LoVo (cell line): ENCODE measurements at places on chromosomes 5 and 9.

- DNase-seq: no peak
Measured at GRCh38 chr9:3080951-3081350, 237.1 kb upstream of the PUM3 start.

DNA sequence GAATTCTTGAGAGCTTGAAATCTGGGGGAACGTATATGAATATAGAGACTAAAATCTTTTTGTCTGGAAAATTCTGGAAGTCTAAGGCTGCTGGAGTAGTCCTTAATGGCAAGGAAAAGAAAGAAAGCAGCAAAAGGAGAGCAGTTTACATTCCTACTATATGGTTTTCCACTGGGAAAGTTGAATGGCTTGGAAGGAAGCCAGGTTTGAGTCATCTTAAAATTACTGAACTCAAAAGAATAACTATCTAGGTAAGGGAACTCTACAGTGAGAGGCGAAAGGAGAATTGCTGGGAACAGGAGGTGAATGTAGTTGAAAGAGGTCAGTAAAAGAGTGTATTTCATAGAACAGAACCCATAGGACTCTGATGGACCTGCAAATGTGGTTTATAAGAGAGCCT is 258.1 kb upstream of the EDIL3 start:
- no peak for DNase-seq

DNA sequence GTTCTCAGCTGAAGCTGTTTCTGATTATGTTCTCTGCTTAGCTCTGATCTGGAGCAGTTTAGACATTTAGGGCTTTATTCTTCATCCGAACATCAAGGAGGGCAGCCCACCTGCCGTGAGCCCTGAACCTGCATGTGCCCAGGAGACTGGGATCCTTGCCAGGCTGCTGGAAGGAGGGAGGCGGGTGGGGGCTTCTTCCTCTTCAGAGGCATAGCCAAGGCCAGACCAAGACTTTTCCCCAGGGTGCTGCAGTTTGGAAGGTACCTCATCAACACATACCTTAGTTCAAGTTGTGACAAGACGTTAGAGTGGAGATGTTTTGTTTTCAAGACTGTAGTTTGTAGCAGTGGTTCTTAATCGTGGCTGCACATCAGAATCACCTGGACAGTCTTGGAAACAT is 64.9 kb downstream of the RALGPS1 start:
- no peak for DNase-seq

DNA sequence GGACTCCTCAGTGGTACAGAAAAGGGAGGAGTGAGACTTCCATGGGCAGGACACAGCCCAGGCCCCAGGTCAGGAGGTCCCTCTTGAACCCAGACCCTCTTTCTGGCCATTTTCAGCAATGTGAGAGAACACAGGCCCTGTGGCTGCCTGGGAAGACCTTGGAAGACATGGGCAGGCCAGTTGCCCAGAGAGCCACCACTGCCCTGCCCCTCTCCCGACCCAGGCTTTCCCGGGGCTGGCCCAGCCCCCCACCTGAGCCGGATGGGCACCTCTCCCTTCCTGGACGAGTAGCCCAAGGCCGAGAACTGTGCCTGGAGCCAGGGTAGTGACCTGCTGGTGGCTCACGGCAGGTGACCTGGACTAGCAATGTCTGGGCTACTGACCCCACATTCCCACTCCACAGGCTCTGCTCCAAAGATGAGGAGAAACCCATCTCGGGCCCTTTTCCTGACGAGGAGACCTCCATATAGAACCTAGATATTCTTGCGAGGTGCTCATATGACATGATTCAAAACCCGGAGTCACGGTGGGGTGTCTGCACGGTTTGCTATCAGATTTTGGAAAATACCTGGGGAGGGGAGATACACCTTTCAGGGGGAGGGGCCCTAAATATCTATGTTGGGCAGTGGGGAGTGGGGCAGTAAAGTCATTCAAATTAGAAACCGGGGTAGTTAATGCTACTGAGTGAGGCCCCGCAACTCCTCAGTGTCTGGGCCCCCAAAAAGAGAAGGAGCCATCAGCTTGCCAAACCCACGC is 59.4 kb downstream of the ZNF354C start:
- no peak for DNase-seq

DNA sequence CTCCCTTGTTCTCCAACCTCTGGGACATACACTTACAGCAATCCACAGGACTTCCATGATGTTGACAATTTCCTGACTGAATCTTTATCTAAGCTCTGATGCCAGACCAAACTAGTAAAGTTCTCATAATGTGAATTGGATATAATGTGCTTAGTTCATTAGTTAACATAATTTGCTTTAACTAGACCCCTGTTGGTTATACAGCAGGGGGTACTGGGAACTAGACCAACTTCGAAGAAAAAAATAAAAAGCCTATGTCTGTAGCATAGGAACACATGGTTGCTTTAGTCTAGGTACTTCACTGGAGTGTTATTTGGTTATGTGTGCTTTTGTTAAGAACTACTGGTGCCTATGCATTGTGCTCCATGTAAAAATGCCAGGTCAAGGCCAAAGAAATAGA is 173.8 kb downstream of the ADAMTS6 start:
- no peak for DNase-seq

DNA sequence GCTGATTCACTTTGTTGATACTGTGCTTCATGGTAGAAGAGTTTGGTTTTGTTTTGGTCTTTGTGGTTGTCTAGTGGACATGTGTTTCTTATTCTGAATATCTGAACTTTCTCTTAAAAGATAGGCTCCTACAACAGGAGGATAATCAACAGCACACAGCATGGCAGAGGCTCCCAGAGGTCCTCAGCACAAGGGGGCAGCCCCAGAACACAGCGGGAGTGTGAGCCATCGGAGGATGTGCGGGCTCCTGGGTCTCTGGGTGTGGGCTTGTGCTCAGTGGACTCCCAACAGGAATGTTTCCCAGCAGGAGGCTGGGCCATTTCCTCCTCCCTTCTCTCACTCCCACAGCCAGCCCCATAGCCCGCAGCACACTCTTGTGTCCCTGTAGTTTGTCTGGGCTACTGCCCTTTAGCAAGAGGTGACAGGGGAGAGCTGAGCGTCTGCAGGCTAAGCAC is 164.3 kb upstream of the OTULINL start:
- DNase-seq: no peak

- DNase-seq: no peak
Measured at GRCh38 chr9:93708289-93708986, 132.1 kb downstream of the PHF2 start.

DNA sequence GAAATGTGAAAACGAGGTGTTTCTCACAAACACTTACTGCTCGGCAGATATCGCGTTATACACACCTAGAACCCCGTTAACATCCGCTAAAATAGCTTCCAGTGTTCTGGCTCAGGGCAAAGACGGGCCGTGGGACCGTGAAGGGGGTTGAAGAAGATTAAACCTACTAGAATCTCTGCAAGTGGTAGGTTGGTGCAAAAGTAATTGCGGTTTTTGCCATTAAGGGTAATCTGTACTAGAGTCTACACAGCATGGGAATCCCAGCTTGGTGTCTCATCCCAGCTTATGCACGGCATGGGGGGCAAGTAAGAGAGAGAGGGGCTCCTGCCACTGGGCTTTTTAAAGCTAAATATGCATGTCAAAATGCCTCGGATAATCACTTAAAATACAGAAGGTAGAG is 43.9 kb downstream of the HRH2 start:
- no peak for DNase-seq

GRCh38 chr5:87113861-87114260 is 153.8 kb upstream of the RASA1 start:
- DNase-seq: no peak

DNA sequence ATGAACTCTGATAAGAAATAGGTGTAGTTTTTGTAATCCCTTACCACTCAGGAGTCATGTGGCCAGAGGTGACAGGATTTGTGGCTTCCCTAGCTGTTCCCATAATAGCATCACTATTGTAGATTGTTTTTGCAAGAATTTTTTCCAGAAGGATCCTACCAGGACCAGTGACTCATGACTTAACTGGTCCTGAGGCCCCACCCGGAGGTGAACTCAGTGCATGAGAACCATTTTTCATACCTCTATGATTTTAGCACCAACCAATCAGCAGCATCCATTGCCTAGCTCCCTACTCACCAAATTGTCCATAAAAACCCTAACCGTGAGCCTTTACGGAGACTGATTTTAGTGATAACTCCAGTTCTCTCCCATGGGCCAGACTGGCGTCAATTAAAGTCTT is 484.8 kb downstream of the PSAT1 start:
- DNase-seq: peak; percentile 13

DNA sequence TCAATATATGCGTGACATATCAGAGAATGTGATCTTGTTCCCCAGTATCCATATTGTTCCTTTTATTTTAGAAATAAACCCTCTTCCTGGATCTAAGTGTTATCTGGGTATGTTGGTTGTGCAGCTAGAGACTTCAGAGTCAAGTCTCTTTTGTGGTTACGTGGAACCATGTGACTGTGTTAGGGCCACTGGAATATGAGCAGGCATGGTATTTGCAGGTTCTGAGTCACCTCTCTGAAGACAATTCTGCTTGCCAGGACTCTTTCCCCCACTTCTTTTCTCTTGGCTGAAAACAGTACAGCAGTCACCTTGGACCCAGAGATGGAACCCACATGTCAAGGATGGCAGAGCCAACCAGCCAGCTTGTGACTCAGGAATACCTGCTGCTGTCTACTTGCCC is 59.7 kb downstream of the ATP10B start:
- no peak for DNase-seq

GRCh38 chr5:132180134-132180745 is 47.4 kb downstream of the P4HA2 start:
- peak; percentile 37 for DNase-seq

DNA sequence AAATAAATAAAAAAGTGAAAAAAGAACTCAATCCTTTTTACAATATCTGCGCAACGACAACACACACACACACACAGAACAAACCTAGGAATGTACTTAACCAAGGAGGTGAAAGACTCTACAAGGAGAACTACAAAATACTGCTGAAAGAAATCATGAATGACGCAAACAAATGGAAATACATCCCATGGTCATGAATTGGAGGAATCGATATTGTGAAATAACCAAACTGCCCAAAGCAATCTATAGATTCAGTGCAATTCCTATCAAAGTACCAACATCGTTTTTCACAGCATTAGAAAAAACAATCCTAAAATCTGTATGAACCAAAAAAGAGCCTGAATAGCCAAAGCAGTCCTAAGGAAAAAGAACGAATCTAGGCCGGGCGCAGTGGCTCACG is 29.9 kb upstream of the NRARP start:
- no peak for DNase-seq

DNA sequence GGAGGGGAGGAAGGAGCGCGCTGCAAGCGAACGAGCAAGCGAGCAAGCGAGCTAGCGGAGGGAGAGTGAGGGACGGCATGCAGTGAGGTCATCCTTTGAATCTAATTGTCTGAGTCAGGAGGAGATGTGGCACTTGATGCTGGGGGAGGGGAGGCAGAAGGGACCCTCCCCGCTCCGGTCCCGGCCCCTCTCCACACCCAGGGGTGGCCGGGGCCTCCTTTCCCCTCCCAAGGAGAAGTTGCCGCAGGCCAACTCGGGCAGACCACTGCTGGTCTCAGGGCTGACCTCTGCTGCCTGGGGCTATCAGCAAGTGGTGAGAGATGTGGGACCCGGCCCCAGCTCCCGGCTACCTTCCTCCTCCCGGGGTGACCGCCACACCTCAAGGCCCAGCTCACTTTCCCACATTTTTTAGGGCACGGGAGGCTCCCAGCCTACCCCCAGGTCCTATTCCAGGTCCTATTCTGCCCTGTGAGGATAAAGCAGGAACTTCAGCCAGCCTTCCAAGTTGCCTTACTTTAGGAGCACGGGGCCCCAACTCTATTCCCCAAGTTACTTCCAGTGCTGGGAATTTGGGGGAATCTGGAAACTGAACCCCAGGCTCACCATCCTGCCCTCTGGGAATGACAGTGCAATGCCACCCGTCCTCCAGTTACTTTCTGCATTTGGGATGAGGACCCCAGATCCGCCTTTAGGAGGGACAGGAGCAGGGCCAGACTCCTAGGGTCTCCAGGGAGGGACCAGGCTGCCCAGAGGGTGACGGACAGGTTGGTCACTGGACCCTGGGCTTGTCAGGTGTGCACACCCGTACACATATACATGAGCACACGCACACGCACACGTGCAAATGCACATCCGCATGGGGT is 11.1 kb downstream of the CNTFR start:
- no peak for DNase-seq

DNA sequence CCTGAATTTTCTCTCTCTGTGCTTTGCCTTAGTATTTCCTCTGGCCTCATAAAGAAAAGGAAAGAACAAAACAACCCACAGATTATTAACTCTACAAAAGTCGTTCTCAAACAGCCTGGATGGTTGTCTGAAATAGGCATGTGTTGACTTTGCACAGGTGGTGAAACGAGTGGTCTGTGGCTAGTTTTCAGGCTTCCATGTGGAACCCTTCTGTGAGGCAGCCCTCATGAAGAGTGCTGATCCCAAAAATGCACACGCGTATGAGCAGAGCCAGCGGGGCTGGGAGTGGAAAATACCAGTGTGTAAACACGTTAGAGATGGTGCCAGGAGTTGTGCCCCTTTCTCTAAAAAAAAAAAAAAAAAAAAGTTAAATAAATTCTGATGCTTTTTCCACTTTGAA is 4.9 kb upstream of the PSAT1 start:
- DNase-seq: no peak

GRCh38 chr5:36600917-36601527 is 5.4 kb upstream of the SLC1A3 start:
- DNase-seq: no peak

DNA sequence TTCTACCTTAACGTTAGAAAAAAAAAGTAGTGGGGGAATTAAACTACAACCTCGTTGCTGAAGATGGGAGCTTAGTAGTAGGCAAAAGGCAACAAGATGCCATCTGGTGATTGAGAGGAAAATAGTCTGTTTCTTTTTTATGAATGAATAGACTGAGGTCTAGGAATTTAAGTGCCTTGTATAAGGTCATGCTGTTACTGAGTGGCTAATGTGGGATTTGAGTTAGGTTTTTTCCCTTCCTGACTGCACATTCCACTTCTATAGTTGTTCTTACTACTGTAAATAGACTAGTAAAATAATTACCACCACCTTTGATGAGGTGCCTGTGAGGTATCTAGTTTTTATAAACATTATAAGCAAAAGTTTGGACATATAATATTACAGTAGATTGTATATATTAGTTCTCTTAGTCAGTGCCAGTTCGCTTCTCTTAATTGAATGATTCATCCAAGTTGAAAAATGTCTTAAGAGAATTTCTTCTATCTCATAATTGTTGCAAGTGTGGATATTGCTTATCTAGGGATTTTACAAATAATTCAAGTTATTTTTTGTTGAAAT is 19.1 kb downstream of the FSD1L start:
- DNase-seq: no peak

- no peak for DNase-seq
Measured at GRCh38 chr9:82957529-82958379, 105.2 kb downstream of the RASEF start.

- no peak for DNase-seq
Measured at GRCh38 chr5:10556893-10557746, 6.8 kb upstream of the ANKRD33B start.
